ENCODE measurements at places on chromosomes 4 and X.
A peak's percentile ranks its signal among the peaks of the same experiment; 100 is the strongest.

DNA sequence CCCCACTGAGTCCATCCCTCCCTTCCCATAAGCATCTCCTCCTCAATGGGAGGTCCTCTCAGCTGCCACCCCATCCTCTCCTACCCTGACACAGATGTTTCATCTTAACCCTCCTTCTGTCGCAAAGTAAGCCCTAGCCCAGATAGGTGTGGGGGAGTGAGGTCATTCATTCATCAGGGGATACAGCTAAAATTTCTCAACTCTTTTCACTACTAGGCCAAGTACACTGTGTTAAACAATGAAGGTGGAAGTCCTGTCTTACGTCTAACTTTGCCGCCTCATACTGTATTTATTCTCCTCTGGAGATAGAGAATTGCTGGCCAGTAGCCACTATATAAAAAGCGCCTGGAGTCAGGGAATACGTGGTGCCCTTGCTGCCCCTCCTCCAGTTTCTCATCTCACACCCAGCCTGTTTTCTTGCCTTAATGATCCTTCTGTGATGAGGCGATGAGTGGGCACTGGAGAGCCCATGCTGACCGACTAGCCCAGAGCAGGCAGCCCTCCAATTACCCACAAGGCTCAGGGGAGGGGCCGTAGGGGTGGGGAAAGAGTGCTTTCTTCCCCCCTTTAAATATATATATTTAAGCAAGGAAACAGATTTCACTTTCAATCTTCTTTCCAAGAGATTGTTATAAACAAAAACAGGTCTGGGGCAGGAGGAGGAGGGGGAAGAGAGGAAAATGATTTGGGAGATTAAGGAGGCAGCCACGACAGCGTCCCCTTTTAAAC is 149.5 kb downstream of the PJA1 start:
- DNase-seq, result no peak

- no peak for DNase-seq
Observed at GRCh38 chr4:3387154-3387942, 54.4 kb upstream of the HGFAC start.

DNA sequence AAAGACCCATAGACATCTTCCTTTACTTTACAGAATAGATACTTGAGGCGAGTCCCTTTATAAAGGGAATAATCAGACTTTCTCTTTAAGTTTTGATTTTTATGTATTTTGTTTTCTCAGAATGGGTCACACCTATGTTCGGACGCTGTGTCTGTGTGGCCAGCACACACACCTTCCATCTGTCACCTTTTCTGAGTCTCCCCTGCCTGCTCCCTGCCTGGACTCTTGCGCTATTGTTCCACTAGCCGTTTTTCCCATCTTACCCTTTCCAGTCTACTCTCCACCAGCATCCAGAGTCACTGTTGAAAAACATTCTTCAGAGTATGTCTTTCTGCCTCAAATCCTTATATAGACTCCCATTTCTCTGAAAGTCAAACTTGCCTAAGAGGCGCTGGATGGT is 236.1 kb downstream of the MAML3 start:
- DNase-seq, result no peak

GRCh38 chr4:83217721-83218522 is 66.7 kb downstream of the COQ2 start:
- peak; percentile 88 for DNase-seq

DNA sequence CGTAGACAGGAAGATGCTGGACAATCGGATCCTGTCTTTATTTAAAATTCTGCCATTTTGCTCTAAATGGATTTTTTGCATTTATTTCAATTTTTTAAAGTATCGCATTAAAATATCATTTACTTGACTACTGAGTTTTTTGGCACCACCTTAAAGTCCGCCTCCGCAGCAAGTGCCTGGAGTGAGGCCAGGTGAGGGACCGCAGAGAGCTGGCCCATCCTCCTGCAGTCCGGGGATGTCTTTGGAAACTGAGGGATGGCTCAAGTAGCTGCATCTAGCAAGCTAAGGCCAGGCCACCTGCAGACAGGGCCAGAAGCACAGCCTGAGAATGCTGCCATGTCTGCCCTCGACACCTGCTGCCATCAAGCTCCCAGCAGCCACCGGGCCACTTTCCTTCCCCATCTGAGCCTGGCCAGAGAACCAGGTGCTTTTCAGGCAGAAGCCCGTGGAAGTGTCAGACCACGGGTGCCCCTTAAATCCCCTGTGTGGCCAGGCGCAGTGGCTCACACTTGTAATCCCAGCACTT is 69.6 kb downstream of the ABLIM2 start:
- DNase-seq, result no peak

- no peak for DNase-seq
Observed at GRCh38 chr4:21139327-21139726, 439.1 kb downstream of the PACRGL start.

DNA sequence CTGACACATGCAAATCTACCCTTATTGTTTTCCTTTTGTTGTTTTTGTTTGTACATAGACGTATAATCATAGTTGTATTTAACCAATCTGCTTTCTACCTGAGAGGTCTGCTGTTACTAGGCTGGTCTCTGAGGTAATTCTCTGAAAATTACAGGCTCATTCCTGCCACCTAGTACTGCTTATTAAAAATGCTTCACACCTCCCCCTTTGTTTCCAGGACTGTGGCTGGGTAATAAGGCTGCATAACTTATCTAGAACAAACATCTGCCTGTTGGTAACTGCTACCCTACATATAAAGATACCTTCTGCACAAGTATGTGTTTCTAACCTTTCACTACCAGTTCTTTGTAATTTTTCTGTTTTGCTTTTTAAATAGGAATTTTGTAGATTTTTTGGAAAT is 34.2 kb downstream of the COX7B2 start:
- no peak for DNase-seq

GRCh38 chr4:25862411-25863346 is at the start of gene SEL1L3:
SEL1L3 (minus strand) TSS chr4:25862988; CDS start chr4:25862836, 152 bp downstream.
- no peak for DNase-seq

DNA sequence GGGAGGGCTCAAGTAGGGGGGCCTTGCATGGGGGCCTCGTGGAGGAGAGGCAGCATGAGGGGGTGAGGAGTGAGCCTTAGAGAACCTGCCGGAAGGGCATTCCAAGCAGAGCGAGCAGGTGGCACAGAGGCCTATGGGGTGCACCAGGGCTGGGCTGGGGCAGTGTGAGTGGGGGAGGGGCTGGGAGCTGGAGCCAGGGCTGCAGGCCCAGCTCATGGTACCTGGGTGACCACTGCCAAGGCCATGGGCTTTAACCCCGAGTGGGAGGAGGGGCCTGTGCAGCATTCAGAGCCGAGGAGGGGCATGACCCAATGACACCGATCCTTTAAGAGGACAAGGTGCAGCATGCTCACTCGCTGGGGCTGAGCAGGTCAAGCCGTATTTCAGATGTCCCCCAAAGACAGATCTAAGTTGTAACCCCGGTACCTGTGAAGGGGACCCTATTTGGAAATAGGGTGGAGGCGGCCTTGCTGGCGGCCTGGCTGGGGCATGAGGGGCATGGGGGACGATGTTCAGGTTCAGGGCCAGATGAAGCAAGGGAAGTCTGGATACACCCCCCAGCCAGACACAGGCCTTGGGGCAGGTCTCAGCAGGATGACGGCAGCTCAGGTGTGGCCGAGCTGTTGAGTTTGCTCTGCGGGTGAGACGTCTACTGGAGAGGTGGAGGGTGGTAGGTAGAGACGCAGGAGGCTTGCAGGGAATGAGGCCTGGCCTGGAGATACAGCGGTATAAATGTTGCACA is 137.0 kb downstream of the CPZ start:
- no peak for DNase-seq

GRCh38 chr4:180304321-180304720 is 1938.9 kb upstream of the TENM3 start:
- DNase-seq, result no peak

DNA sequence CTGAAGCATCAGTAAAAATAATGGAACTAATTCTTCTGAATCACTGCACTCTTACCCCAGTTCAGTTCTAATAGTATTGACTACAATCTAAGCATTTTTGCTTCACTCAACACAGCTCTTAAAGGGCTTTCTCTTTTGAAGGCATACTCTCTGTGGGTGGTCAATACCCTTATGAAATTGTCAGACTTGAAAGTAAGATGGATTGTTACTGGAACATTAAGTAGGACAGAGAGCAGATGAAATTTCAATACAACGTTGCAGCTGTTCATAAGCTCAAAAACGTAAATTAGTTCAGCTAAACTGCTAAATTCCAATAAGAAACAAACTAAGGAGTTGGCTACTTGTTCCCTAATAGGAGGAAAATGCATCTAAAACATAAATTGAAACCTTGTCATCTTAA is 352.3 kb upstream of the TENM3 start:
- no peak for DNase-seq

DNA sequence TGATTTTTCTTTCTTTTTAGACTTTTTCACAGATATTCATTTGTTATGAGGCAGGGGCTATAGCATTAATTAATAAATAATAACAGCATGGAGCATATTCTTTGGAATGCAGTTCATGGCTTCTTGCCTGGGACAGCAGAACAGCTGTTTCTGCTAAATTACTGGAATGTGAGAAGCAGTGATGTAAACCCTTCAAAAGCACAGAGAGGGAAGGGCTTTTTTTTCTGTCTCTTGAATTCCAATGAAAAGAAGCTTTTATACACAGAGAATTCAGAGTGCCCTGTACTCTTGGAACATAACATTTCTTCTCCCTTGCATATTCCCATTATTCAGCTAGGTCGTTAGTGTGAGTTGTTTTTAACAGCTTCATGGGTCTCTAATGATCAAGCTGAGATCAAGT is 28.5 kb upstream of the ANK2 start:
- DNase-seq, result no peak

DNA sequence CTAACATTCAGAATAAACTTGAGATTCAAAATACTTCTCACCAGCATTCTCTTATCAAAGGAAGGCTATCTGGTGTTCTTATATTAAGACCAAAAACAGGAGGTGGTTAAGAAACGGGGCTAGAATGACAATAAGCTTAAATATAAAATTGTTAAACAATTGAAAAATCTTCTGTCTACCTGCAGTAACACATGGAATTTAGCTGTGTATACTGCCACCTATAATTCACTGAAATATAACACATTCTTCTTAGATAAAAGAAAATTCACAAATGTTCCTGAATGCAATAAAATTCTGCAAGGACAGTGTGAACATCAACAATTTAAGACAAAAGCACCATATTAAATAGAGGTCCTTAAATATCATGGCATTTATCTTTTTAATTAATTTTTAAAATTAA is 11.5 kb upstream of the PCDH10 start:
- no peak for DNase-seq

- DNase-seq, result no peak
Observed at GRCh38 chr4:13891544-13891939, 264.0 kb upstream of the BOD1L1 start.

GRCh38 chr4:83561381-83561780 is 25.5 kb downstream of the GPAT3 start:
- peak; percentile 46 for DNase-seq

- no peak for DNase-seq
Observed at GRCh38 chr4:8274765-8275547, 5.4 kb downstream of the HTRA3 start.

- peak; percentile 68 for DNase-seq
Observed at GRCh38 chr4:118281611-118282442, 71.0 kb downstream of the PRSS12 start.

GRCh38 chrX:134459683-134460004 is 321 bp upstream of the HPRT1 start:
- peak; percentile 61 for DNase-seq

DNA sequence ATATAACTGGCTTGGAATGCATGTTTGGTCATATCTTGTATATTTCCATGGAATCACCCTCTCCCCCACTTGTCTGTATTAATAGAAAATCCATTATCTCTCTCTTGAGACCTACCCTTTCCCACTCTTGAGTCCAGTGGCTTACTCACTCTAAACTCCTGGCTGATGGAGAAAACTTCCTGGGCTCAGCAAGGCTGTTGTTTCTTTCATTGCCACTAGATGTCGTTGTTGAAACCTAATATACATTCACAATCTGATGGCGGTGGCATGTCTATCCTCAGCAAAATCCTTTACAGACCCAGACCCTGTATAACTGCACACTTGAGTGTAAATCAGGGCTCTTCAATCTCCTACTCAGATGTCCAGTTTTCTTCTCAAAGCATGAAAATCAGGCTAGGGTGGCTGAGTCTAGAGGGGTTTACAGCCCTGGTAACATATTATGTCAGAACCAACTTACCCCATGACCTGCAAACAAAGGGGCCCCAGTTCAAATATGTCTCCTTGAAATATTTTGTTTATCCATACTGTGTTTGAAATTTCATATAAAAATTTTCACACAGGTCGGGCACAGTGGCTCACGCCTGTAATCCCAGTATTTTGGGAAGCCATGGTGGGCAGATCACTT is 70.0 kb upstream of the FAM241A start:
- peak; percentile 76 for DNase-seq

- peak; percentile 72 for DNase-seq
Observed at GRCh38 chrX:119497185-119497584, 28.9 kb downstream of the SLC25A5 start.

DNA sequence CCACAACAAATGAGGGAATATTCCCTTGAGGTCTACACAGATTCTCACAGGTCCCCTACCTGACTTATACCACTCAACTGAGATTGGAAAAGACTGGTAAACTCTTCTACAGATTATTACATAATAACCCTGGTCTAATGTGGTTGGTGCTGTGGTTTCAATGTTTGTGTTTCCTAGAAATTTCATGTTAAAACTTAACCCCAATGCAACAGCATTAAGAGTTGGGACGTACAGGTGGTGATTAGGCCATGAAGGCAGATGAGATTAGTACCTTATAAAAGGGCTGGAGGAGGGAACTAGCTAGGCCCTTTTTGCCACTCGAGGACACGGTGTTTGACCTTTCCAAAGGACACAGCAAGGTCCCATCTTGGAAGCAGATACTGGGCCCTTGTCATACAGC is 84.3 kb upstream of the TAPT1 start:
- no peak for DNase-seq

GRCh38 chr4:172851534-172851933 is 317.1 kb upstream of the GALNT7 start:
- no peak for DNase-seq

DNA sequence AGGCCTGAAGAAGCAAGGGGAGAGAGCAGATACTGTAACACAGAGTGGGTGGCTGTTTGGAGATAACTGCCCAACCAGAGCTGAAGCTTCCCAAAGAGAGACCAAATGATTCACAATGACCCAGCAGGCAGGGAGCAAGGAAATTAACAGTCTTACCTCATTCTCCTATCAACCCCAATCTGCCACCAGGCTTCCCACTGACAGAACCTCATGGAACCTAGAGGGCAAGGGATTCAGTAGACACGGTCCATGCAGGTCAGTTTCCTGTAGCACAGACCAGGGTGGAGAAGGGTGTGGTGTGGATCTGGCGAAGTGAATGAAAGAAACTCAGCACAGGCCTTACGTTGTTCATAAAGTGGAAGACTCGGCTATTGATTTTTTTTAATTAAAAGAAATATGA is 60.7 kb upstream of the ALB start:
- DNase-seq, result no peak

- DNase-seq, result no peak
Observed at GRCh38 chr4:101706535-101707057, 83.9 kb upstream of the BANK1 start.

GRCh38 chr4:26723216-26723615 is 137.4 kb upstream of the STIM2 start:
- no peak for DNase-seq

GRCh38 chr4:156824451-156825060 is 147.0 kb downstream of the PDGFC start:
- no peak for DNase-seq
